Kasumi-1 (cell line): ENCODE measurements at places on chromosomes 5 and 9.

DNA sequence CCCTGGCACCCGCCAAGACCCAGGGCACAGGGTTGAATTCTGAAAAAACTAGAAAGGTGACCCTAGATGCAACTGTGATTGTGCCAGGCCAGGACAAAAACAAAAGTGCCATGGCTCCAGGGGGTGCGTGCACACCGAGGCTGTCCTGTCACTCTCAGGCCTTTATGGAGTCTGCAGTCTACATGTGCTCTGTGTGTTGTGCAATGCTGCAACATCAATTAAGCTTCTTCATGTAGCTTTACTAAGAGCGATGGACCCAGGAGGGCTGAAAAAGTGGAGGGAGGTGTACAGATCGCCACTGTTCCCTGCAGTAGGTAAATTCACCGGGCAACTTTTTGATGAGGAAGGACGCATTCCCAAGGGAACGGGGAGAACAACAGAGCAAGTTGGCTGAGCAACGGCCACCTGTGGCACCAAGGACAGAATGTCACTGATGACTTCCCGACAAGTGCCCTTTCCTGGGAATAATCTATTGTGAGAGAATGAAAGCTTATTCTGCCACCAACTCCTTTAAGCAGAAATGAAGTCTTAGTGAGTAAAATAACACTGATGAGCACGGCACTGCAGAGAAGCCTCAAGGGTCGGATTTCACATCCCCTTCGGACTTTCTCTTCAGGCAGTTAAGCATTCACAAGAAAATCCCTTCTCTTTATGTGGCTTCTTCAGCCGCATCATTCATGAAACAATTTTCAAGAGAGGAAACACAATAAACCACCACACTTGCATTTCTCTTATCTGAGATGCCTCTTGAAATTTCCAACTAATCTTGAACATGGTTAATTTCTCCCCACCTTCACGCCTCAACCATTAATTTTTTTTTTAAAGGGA is 149.6 kb downstream of the DROSHA start:
- DNase-seq = no peak

- no peak for DNase-seq
These were observed 20.8 kb downstream of the RGS3 start for GRCh38 chr9:113484258-113484730.

DNA sequence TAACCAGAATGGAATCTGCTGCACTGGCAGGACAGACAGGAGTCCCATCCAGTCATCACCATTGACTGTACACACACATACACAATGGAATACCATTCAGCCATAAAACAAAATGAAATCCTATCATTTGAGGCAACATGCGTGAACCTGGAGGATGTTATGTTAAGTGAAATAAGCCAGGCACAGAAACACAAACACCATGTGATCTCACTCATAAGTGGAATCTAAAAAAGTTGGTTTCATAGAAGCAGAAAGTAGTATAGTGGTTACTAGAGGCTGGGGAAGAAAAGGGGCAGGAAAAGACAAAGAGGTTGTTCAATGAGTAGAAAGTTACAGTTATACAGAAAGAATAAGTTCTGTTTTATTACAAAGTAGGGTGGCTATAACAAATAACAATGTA is 884.0 kb upstream of the ACO1 start:
- no peak for DNase-seq

GRCh38 chr5:125326150-125326510 is 579.7 kb upstream of the ZNF608 start:
- DNase-seq = no peak

- no peak for DNase-seq
These were observed 3.6 kb downstream of the HNRNPAB start for GRCh38 chr5:178207917-178208280.
